Brain (organoid and tissue), 16 donors: ENCODE measurements at places on chromosomes 5 and 9.

DNA sequence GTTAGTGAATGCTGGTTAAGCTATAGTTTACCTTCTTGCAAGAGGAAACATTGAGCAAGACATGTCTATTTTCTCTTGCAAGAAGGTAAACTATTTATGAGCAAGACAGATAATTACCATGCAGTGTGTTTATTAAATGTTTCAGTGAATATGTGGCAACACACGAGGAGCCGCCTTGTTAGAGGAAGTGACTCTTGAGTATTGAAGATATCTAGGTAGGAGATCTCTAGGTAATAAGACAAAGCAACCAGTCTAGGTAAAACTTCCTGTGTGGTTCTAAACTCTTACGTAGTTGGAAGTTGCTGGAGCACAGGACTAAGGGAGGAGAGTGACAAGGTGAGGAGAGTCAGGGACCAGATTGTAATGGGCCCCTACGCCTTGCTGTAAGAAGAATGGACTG lies 16.8 kb downstream of the SKP2 start:
- DNase-seq: no peak

DNA sequence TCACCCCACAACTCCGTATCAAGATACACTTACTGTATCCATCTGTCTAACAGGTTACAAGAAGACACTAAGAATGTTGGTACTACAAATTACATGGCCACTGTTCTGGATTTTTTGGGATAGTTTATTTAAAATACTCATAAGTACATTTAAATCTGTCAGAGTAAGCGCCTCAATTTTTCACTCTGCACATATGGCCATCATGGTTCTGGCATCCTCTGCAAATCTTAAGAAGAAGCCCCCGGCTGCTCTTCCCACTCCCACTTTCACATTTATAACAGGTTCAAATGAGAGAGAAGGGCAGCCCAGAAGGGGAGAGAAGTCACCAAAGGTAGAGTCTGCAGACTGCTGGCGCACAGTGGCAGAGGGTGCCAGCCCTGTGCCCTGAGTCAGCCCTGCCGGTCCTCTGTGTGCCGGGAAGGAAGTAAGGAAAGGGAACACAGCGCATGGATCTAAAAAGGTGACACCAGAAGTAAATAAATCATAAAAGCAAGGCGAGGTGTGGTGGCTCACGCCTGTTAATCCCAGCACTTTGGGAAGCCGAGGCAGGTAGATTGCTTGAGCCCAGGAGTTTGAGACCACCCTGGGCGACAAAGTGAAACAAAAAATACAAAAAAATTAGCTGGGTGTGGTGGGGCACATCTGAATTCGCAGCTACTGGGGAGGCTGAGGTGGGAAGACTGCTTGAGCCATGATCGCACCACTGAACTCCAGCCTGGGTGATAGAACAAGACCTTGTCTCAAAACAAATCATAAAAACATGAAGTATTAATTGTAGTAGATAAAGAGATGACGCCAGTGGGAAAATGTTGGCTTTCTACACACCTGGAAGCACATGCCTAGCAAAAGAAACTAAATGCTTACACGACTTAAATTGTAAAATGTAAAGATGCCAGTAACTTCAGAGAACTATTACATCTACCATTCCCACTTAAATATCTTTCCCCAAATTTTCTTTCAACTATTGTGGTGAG lies 30.0 kb downstream of the RNF130 start:
- DNase-seq: no peak

- no peak for DNase-seq
Measured at GRCh38 chr9:136854113-136854841, 2.1 kb downstream of the MAMDC4 start.

DNA sequence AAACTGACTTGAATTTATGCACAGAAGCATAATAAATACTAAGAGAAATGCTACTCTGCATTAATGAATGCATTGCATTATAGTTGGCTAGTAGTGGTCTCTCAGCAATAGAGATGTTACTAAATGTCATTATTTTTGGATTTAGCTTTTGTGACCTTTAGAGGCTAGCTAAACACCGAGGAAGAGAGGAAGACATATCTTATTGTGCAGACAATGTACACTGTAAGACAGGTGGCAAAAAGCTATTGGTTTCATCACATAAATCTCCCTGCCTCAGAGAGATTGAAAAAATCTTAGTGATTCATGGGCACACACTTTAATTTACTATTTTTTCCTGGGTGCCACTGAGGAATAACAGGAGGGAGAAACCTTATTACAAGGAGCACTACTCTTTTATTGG lies 435.9 kb downstream of the TMEM232 start:
- no peak for DNase-seq

DNA sequence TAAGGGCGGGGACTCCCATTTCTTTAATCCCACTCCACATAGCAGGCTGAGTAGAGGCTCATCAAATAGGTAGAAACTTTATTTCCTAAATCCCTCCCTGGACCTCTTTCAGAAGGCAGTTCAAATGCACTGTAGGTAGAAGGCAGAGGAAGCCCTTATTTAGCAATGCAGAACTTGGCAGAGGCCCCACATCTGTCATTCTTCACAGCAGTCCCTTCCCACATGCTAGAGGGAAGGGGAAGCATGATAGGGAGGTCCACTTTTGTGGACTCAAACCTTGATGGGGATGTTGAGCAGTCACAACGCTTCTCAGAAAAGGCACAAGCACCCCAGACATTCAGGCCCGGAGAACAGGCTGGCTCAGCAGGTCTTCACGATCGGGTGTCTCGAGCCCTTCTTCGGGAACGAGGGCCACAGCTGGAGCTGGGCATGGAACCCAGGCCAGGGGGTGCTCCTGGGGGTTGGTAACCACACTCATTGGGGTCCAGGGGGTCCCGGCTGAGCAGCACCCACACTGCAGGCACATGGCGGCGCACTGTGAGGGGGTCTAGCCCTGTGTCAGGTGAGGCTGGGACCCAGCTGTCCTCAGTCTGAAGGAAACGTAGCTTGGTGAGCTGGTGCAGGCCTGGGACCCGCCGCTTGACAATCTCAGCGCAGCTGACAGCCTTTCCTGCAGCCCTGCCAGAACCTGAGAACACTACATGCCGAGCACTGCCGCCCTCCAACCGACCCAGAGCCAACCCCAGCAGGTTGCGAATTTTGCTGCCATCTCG lies 1.3 kb downstream of the RPP25L start:
- no peak for DNase-seq

DNA sequence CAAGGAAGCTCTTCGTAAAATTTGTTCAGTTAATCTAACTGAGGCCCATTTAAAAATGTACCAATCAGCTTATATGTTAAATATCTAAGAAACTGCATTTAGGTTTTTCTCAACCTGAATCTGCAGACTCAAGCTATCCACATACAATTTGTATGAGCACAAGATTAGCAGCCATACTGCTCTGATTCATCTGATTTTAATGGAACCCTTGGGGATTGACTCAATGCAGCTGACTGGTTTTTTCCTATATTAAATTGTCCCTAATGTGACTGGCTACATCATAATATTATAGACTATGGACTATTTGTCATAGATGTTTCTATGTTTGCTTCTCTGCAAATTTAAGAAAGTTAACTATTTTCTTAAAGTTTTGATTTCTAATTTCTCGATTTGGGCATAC lies 451.0 kb upstream of the TUSC1 start:
- no peak for DNase-seq

DNA sequence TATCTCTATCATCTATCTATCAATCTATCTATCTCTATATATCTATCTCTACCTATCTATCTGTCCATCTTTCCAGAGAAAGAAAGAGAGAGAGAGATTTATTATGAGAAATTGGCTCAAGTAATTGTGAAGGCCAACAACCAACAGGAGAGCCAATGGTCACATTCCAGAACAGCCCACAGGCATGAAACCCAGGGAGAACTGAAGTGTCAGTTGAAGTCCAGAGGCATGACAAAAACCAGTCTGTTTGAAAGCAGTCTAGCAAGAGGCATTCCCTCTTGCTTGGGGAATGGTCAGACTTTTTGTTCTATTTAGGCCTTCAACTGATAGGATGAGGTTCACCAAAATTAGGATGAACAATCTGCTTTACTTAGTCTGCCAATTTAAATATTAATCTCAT lies 87.6 kb upstream of the PLCXD3 start:
- DNase-seq: no peak

DNA sequence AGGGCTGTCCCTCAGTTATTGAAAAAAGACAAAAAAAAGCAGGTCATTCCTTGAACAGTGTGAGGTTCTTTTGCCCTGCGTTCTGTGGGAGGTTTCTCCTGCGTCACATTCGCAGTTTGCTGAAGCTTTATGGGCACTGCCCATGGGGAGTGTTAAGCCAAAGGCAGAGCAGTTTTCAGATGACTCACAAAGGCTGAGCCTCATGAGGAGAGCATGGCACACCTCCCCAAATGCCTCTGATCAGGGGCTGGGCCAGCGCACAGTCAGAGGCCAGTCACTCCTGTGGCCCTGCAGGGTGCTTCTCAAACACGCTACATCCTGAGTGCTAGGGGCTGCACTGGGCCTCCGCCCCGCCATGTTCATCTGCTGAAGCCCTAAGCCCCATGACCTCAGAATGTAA lies 38.4 kb downstream of the IRX1 start:
- no peak for DNase-seq

DNA sequence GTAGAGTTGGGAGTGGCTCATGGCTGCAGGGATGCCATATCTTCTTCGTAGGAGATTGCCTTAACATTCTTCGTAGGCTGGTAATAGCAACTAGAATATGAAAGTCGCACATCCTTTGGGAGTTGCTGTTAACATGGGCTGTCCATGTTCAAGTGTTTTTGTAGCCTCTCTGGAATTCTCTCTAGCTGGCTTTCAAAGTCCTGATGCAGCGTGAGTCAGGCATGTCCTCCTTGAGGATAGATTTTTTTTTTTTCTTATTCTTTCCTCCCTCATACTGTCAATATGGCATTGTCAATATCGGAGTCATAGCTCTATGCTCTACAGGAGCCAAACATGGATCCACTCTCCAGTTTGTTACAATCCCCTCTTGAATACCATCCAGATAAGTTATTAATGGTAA lies 494.8 kb upstream of the WWC1 start:
- no peak for DNase-seq

- DNase-seq: no peak
Measured at GRCh38 chr5:29309359-29309758, 1884.1 kb upstream of the CDH6 start.

- no peak for DNase-seq
Measured at GRCh38 chr9:20331095-20331685, 291.1 kb downstream of the MLLT3 start.

DNA sequence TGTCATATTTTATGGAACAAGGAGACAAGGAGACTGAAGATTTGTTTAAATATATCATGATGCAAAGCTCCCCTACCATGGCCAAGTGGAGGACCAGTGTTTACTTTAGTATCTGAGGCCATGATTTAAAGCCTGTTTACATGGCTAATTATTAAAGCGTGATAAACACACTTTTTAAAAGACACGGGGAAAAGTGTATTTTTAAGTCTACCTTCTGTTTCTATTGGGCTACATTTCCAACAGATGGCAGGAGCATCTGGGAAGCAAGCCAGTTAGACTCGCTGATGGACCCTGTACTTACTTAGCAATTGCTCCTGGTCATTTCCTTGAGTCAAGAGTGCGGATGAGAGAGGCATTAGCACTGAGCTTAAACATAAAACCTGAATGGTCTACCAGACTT lies 480.3 kb upstream of the SEMA6A start:
- peak; percentile 24 for DNase-seq

DNA sequence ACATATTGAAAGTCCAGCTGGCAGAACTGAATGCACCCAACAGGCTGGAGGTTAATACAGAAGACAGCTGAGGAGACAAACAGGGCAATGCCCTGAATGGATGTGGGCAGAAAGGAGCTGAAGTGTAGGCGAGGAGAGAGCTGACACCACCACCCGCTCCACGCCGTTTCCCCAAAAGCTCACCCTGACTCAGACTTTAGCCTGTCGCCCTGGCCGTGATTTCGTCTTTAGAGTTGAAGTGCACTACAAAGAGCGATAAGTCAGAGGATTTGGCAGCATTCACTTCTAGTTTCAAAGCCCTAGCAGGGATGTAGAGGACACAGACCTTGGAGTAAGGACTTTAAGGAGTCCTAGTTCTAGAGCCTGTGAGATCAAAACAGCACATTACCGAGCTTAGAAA lies 2.2 kb upstream of the ERAP1 start:
- no peak for DNase-seq

GRCh38 chr5:155252717-155253116 lies 239.2 kb downstream of the KIF4B start:
- DNase-seq: no peak

DNA sequence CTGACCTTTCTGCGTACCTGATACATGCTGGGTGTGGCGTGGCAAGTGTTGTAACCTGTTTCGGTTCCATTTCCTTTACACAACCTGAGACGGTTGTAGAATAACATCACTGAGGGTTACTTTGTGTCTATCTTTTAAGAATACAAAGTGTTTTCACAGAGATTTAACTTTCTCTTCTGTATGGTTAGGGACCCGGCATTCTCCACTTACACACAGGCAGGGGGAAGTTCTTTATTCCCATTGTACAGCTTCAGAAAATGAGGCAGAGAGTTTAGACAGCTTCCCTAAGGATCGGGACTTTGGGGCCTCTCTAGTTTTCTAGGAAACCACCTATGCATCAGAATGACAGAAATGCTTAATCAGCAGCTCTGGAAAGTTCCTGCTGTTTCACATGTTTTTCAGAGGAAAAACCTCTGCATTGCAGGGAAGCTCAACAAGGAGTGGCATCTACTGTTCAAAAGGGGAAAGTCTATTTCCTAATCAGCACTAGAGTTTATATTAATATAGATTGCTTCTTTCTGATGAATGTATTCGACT lies 41.3 kb downstream of the CAST start:
- DNase-seq: peak; percentile 34

- DNase-seq: peak; percentile 59
Measured at GRCh38 chr5:151126199-151126645, 31.4 kb downstream of the ANXA6 start.

- no peak for DNase-seq
Measured at GRCh38 chr9:86246752-86247161, 12.7 kb downstream of the C9orf153 start.

DNA sequence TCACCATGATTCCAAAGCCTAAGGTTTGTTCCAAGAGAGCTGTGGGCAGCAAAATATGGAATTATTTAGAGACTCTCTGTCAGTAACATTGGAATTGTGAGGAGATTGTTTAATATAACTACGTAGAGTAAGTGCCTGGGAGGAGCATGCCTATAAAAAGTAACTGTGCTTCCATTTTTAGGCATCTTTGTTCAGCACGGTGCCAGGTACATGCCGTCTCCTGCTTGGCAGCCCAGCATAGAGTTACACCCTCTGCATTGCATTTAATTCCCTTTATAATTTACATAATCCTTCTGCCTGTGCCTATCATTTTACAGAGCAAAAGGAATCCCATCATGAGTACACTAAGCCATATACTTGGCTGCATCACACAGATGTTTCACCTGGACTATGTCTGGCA lies 32.1 kb upstream of the ALDH1A1 start:
- DNase-seq: no peak

GRCh38 chr5:3309538-3309937 lies 286.1 kb upstream of the IRX1 start:
- no peak for DNase-seq
